ENCODE measurements at places on chromosomes 13 and 19. TPM values are rescaled to one million over a fixed set of nuclear protein-coding genes. Genes with fewer than 3 reads are reported as not detected.

Gene VSTM1
- not detected for polyA plus RNA-seq

Gene CCDC169
- 4.4 TPM for polyA plus RNA-seq

- no peak for DNase-seq
These were observed 1.3 kb downstream of the ZNF607 start for GRCh38 chr19:37718304-37718703.

Gene CYP4F2
- not detected for polyA plus RNA-seq

DNA sequence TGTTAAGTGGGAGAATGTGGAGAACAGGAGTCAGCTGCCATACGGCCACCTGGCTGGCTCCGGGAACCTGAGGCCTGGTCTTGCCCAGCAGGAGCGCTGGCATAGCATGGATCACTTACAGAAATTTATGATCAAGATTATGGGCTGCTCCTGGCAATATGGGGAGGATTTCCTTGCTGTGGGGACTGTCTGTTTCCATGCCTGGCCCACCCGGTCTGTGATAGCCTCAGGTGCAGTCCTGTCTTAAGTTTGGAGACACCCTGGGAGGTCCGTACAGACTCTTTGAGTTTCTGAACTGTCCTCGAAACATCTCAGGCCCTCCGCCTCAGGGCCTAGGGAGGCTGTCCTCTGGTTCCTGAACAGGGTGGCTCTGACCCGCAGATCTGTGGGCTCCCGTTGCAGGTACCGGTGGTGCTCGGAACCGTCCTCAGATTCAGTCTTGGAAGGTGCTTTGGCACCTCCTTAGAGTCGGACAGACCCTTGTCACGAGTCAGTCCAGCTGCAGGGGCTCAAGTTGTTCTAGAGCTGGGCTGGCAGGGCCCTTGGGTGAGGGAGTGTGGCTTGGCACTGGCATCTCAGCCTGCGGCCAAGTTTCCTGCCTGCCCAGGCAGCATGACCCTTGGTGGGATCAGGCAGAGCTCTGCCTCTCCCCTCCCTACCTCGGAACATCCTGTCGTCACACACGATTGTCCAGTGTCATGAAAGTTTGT lies 4.9 kb downstream of the TFDP1 start:
- no peak for DNase-seq

DNA sequence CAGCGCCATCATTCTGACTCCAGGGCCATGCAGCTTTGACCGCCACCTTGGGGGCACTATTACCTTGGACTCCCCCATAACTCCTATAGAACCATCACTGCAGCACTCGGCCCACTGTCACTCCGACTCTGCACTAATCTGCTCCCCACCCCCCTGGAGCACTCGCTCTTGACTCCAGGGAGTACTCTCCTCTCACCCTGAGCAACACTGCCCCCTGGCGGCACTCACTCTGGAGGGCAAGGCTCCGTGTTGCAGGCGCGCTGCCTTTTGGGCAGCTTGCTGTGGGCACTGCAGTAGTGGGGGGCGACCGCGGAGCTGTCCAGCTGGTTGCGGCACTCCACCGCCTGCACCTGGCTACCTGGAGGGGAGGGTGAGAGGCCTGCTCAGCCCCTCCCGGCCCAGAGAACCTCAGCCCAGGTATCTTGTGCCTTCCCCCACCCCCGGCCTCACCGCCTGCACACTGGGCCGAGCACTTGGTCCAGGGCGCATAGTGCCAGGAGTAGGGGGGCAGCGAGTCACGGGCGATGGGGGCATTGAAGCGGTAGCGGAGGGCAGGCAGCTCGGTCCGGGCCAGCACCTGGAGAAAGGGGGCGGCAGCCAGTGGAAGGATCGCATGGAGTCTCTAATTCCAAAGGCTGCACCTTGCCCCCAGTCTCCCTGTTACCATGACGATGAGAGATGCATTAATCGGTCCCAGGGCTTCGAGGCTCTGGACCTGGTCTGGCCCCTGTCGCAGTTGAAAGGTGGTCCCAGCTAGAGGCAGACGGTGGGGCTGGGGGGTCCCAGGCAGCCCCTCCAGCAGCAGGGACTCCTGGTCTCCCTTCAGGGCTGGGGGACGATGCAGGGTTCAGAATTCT lies 8.9 kb upstream of the MYO1F start:
- DNase-seq, result no peak
